ENCODE measurements at places on chromosomes 3 and 15. TPM values are rescaled to one million over a fixed set of nuclear protein-coding genes. Genes with fewer than 3 reads are reported as not detected.

Gene MGLL
- 36.3 TPM for total RNA-seq

- DNase-seq = no peak
- H3K4me3 ChIP-seq = peak overlapping the region; percentile 92
- H3K36me3 ChIP-seq = peaks cover 10% of the 10 kb centered on the region
- peak overlapping the region; percentile 43 for H3K27ac ChIP-seq
- H3K4me1 ChIP-seq = no peaks in the 10 kb centered on the region
- H3K27me3 ChIP-seq = no peaks in the 10 kb centered on the region
Measured at GRCh38 chr15:73996939-73997338, 2.4 kb downstream of the PML start.

DNA sequence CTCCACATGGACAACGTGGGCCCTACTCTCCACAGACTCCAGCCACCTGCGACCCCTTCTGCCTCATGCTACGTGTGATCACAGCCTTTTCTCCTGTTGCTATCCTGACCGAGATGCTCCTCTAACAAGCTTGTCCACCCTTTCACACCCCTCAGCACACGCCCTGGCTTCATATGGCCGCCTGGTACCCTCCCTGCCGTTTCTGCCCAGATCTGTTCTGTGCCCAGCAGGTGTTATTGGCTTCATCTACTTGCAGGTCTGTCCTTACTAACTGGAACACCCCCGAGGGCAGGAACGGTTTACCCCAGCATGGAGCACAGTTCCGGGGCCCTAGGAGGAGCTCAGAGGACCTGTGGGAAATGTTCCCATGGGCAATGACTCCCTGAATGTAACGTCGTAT is 9.9 kb downstream of the CHAC1 start:
- no peak for DNase-seq
- H3K4me1 ChIP-seq = peaks cover 8% of the 10 kb centered on the region
- no peak overlapping the region for H3K27ac ChIP-seq
- H3K27me3 ChIP-seq = no peaks in the 10 kb centered on the region

GRCh38 chr3:109089265-109089664 is 28.7 kb downstream of the MORC1 start:
- H3K4me3 ChIP-seq = no peak overlapping the region
- H3K36me3 ChIP-seq = no peaks in the 10 kb centered on the region
- H3K27me3 ChIP-seq = no peaks in the 10 kb centered on the region
- H3K27ac ChIP-seq = no peak overlapping the region

GRCh38 chr3:20230954-20231353 is 44.9 kb upstream of the SGO1 start:
- no peaks in the 10 kb centered on the region for H3K27me3 ChIP-seq
- no peak for DNase-seq
- H3K27ac ChIP-seq = no peak overlapping the region
- H3K36me3 ChIP-seq = no peaks in the 10 kb centered on the region
- no peaks in the 10 kb centered on the region for H3K4me1 ChIP-seq
- no peak overlapping the region for H3K4me3 ChIP-seq

DNA sequence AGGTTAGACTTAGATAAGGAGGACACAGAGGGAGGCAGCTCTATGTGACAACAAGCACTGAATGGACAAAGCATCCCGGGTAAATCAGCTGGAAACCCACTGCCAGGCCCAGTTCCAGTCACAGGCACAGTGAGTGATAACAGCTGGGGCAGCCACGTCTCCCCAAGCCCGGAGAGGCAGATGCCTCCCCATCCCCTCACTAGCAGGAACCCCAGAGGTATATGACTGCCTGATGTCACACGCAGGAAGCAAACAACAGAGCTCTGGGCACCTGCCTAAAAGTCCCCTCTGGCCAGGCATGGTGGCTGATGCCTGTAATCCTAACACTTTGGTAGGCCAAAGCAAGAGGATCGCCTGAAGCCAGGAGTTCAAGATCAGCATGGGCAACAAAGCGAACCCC is 18.2 kb downstream of the C15orf62 start:
- no peaks in the 10 kb centered on the region for H3K36me3 ChIP-seq
- no peak for DNase-seq
- H3K4me1 ChIP-seq = no peaks in the 10 kb centered on the region
- no peaks in the 10 kb centered on the region for H3K27me3 ChIP-seq

- DNase-seq = no peak
- no peak overlapping the region for H3K27ac ChIP-seq
- no peaks in the 10 kb centered on the region for H3K27me3 ChIP-seq
- H3K36me3 ChIP-seq = no peaks in the 10 kb centered on the region
- H3K4me1 ChIP-seq = no peaks in the 10 kb centered on the region
Measured at GRCh38 chr15:48176957-48177356, 1.1 kb downstream of the MYEF2 start.

DNA sequence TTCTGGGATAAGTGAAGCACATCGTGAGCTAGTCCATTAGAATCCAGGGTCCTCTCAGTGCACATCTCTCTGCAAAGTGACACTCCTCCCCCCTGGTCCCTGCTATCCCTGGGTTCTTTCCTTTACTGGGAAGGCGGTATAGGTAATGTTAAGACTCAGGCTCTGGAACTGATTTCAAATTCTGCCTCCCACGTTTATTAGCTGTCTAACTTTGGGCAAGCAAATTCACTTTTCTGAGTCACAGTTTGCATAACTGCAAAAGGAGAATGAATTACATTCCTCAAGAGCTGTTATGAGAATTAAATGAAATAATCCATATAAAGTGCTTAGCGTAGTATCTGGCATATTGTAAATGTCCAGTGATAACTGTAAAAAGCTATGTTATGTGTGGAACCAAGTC is 168.1 kb upstream of the LRRN1 start:
- no peaks in the 10 kb centered on the region for H3K36me3 ChIP-seq
- no peak for DNase-seq
- H3K4me1 ChIP-seq = no peaks in the 10 kb centered on the region
- no peak overlapping the region for H3K27ac ChIP-seq
- no peak overlapping the region for H3K4me3 ChIP-seq

Gene ZNF774
- total RNA-seq = 4.3 TPM

GRCh38 chr15:38746211-38746610 is 181.6 kb upstream of the RASGRP1 start:
- no peaks in the 10 kb centered on the region for H3K27me3 ChIP-seq
- H3K4me3 ChIP-seq = no peak overlapping the region
- no peak for DNase-seq
- no peaks in the 10 kb centered on the region for H3K36me3 ChIP-seq
- H3K4me1 ChIP-seq = no peaks in the 10 kb centered on the region
- H3K27ac ChIP-seq = no peak overlapping the region

Gene DAPK2
- 57.6 TPM for total RNA-seq

DNA sequence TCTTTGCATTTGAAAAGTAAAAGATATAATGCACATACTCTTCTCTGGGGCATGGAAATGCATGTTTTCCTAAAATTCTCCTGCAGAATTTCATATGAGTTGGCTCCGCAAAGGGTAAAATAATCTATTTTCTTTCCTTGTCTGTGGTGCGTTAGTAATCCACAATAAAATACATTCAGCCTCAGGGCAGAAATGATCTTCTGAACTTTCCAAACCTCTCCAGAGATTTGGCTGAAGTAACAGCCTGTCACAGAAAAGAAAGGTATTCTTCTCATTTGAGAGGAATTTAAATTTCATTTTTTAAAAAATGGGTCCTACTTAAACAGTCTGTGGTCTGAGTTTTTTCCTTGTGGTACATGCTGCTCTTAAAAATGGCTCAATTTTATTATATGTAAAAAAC is 182.7 kb upstream of the DCBLD2 start:
- H3K4me3 ChIP-seq = no peak overlapping the region
- no peaks in the 10 kb centered on the region for H3K4me1 ChIP-seq
- no peaks in the 10 kb centered on the region for H3K27me3 ChIP-seq
- no peak overlapping the region for H3K27ac ChIP-seq
- no peak for DNase-seq

Gene SLC38A3
- total RNA-seq = 7.9 TPM

DNA sequence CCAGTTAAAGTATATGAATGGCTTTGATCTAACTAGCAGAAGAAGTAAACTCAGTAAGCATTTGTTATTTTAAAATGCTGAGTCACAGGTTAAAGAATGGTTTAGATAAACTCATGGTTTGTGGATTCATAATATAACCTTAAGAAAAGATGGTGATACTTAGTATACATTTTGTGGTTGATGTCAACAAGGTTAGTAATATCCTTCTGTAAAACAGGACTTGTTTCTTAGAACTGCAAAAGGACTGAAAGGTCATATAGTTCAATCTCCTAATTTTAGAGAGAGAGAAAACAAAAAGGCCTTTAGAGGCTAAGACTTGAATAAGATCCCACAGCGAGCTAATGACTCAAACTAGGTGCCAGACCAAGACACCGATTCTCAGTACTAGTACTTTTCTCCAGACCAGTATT is 50.0 kb downstream of the STRIT1 start:
- H3K4me3 ChIP-seq = no peak overlapping the region
- no peaks in the 10 kb centered on the region for H3K36me3 ChIP-seq
- no peak for DNase-seq
- no peaks in the 10 kb centered on the region for H3K27me3 ChIP-seq

- H3K4me3 ChIP-seq = no peak overlapping the region
- peak; percentile 1 for DNase-seq
- no peak overlapping the region for H3K27ac ChIP-seq
- no peaks in the 10 kb centered on the region for H3K4me1 ChIP-seq
- H3K36me3 ChIP-seq = no peaks in the 10 kb centered on the region
- H3K27me3 ChIP-seq = no peaks in the 10 kb centered on the region
Measured at GRCh38 chr3:11915621-11916424, 69.1 kb upstream of the TAMM41 start.

Gene DYNC1LI1
- 39.7 TPM for total RNA-seq
